ENCODE measurements at places on chromosomes 6 and 20.

DNA sequence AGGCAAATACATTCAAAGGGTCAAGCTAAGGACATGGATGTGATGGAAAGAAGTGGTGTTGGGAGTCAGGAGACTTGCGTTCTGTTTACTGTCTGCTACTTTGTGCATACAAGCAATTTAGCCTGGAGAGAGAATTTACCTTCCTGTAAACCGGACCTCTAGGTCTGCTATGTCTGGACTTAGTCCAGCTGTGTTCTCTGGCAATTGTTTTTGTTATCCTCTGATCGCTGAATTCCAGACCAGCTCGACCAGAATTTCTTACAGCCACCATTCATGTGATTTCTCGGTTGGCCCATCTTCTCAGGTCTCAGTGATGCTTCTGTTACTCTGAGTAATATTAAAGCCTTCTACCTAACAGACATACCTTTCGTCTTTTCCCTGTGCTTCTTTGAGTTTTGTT lies 75.2 kb downstream of the LRRC1 start:
- DNase-seq, result no peak

DNA sequence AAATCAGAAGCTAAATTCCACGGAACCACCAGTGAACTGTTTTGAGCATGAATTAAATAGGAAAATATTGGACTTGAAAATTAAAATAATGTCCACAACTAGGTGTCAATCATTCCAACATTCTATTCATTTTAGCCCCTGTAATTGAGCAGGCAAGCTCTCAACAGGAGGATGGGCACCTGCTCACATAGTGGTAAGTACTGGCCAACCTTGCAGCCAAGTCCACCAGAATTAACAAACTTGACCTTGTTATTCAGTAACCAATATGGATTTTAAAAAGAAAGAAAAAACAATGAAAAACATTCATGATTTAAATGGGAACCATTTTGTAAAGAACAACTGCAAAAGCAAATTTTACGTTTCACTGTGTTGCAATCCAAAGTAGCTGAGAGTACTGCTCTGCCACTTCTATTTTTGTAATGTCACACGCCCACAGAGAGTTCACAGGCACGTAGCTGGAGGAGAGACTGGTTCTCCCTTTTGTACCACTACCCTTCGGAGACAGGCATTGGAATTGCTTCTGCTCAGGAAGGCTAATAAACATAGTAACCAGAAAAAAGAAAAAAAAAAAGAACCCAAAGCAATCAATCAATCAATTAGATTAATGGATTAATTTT lies 75.2 kb upstream of the F13A1 start:
- no peak for DNase-seq

- peak; percentile 19 for DNase-seq
These were observed 1.1 kb downstream of the AMD1 start for GRCh38 chr6:110875548-110876169.

DNA sequence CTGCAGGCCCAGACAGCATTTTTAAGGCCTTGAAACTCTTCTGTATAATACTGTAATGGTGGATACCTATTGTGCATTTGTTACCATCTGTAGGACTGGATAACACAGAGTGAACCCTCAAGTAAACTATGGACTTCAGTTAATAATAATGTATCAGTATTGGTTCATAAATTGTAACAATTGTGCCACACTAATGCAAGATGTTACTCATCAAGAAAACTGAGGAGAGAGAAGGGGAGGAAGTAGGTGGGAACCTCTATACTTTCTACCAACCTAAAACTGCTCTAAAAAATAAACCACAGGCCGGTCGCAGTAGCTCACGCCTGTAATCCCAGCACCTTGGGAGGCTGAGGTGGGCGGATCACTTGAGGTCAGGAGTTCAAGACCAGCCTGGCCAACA lies 10.8 kb downstream of the MAPK13 start:
- DNase-seq, result no peak

DNA sequence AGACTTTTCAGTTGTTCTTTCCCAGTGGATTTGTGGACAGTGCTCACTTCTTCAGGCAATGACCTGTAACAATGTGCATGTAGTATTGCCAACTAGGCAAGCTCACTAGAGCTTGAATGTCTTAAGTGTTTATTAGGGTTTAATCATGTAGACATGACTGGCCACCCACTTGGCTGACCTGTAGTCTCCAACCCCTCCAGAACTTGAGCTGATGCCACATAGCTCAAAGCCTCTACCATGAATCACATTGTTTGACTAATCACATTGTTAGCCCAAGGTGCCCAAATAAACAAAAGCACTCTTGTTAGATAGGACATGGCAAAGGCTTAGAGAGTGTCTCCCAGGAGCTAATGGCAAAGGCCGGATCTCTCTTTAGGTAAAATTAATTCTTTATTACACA lies 272.7 kb downstream of the GRIK2 start:
- peak; percentile 3 for DNase-seq

- DNase-seq, result peak; percentile 73
These were observed 47.5 kb downstream of the DSTN start for GRCh38 chr20:17617212-17617867.

GRCh38 chr20:35030136-35030535 lies 62.5 kb downstream of the TRPC4AP start:
- no peak for DNase-seq

DNA sequence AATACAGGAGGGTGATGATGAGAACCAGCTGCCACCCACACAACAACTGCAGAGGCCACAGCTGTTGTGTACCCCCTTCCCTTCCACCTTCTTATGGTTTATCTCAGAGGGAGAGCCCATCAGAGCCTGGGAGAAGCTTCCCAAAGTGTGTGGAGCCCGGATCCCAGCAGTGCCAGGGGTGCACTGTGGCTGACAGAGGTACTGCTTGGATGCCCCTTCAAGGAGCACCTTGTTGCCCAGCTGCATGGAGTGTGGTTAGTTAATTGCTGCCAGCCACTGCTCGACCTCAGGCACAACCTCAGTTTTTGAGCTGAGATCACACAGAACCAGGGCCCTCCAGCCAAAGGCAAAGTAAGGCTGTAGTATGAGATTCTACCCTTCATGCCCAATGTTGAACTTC lies 13.0 kb downstream of the PI3 start:
- DNase-seq, result no peak

- no peak for DNase-seq
These were observed 47.0 kb downstream of the ARHGAP18 start for GRCh38 chr6:129662980-129663431.

GRCh38 chr6:157226761-157227160 lies 96.6 kb downstream of the TMEM242 start:
- DNase-seq, result no peak

GRCh38 chr6:111871725-111872400 lies 1.4 kb downstream of the FYN start:
- peak; percentile 28 for DNase-seq

- DNase-seq, result peak; percentile 92
These were observed 9.7 kb downstream of the MDC1 start for GRCh38 chr6:30707281-30707850.

DNA sequence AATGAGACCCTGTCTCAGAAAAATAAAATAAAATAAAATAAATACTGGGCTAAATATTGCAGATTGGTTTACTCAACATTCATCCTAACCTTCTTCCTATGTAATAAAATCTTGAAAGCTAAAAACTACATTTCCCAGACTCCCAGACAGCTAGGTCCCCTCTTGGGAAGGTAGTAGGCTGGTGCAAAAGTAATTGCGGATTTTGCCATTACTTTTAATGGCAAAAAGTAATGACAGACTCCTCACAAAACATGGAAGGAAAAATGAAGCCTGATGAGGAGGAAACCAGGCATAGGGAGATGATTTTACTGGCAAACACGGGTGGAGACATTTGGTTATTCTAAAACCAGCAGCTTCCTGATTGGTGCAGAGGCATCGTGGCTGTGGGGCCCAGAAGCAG lies 70.6 kb upstream of the E2F3 start:
- DNase-seq, result no peak

DNA sequence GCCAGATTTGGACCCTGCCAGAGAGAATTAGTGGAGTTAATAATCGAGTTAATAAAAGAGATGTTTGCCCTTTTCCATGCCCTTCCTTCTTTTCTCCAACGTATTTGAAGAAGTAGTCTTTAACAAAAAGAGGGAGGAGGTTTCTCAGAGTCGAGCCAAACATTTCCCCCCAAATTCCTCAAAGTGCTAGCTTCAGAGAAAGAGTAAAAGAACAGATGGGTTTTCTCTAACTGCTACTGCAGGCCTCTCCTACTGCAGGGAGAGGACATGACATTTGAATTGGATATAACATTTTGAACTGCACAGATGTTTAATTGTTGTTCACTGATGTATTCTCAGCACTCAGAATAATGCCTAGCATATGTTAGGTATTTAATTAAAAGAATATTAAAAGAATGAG lies 25.5 kb downstream of the RWDD2A start:
- no peak for DNase-seq

GRCh38 chr6:52579006-52579660 lies 2.3 kb upstream of the TRAM2 start:
- DNase-seq, result no peak

- DNase-seq, result no peak
These were observed 175.0 kb upstream of the CCN2 start for GRCh38 chr6:132126150-132126549.

DNA sequence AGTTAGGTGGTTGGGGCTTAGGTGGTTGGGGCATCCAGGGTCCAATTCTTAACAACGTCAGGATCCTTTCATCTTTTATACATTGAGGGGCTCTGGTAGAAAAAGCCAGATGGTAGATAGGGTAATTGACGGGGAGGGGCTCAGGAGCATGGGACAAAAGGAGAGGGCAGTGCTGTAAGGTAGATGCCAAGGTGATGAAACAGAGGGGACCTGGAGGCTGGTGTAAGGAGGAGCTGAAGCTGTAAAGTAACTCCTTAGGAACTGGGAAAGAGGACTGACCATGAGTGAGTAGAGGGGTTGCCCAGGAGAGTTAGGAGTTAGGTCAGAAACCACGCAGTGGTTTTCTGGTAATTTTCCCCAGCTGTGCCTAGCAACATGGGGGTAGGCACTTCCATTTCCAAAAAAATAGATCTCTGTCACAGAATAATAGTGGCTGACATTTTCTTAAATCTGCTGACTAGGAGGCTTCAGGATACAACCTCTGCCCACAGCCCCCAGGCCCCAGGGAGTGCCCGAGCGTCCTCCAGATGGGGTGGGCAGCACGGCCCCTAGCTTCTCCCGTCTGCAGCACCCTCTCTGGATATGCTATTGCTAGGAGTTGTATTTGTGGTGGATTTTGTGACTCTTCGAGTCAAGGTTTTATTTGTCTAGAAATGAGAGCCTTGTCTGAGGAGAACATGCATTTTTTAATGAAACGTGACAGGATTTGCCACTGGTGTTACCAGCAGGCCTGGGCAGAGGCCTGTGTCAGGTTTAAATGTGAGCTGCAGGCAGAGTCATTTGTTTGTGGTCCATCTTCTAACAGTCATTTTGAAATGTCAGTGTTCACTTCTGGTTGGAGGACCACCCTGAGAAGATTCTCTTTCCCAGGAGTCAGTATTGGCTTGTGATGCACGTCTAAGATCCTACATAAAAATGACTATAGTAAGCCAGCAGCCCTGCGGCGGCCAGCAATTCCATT lies 44.6 kb downstream of the TULP4 start:
- no peak for DNase-seq

DNA sequence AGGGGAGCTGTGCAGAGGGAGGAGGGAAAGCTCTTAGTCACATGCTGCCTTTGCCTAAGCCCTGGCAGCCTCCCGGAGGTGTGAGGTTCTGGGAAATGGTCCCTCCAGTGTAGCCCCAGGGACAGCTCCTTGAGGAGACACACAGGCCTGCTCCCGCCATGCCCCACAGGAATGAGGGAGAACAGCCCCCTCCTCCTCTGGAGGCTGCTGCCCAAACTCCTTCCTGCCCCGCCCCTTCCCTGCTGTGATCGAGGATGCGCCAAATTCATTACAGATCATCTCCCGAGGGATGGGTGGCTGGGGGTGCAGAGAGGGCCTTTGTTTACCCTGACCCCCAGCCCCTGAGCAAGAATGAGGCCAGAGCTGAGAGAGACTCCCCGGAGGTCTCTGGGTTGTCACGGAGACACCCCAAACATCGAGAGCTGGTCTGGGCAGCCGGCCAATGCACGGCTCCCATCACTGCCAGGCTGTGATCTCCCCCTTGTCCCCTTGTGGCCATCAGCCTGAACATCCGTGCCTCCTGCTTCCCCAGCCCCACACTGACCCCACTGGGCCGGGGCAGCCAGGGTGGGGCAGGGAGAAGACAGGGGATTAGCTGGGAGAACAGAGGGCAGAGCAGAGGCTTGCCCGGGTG lies 8.4 kb downstream of the CYP21A2 start:
- DNase-seq, result peak; percentile 66

All from COR-L47 (cell line).